ENCODE measurements at places on chromosomes 1 and 21. TPM values are rescaled to one million over a fixed set of nuclear protein-coding genes. Genes with fewer than 3 reads are reported as not detected.

RIPPLY3 gene
- not detected for total RNA-seq

GBP6 gene
- 38.6 TPM for total RNA-seq

KCNJ15 gene
- 36.9 TPM for total RNA-seq

TMEM82 gene
- total RNA-seq = not detected

HDGF gene
- total RNA-seq = 269 TPM

BARHL2 gene
- total RNA-seq = not detected

S100A2 gene
- total RNA-seq = 1,509 TPM

ATP5PF gene
- 51.4 TPM for total RNA-seq

OR2G3 gene
- not detected for total RNA-seq

LCE1C gene
- total RNA-seq = 0.24 TPM

FBXO2 gene
- 78.6 TPM for total RNA-seq

TPR gene
- 43.4 TPM for total RNA-seq

ALG14 gene
- total RNA-seq = 0.64 TPM

IFI44L gene
- total RNA-seq = 0.96 TPM

NBPF6 gene
- total RNA-seq = not detected

RYR2 gene
- total RNA-seq = not detected

LDLRAD1 gene
- under 0.01 TPM for total RNA-seq

UTS2 gene
- total RNA-seq = not detected

FCMR gene
- total RNA-seq = under 0.01 TPM

SPATA46 gene
- not detected for total RNA-seq

FMO2 gene
- total RNA-seq = not detected

HYI gene
- total RNA-seq = 65.8 TPM

C4BPA gene
- total RNA-seq = not detected

NBPF4 gene
- total RNA-seq = 0.24 TPM

PODN gene
- total RNA-seq = 0.48 TPM

EXO1 gene
- total RNA-seq = 0.64 TPM

LRRN2 gene
- not detected for total RNA-seq

ATP6V1G3 gene
- total RNA-seq = not detected

TGFBR3 gene
- total RNA-seq = 1.7 TPM

AADACL3 gene
- total RNA-seq = not detected

All from tracheal epithelial cell (primary cell).